ENCODE measurements at places on chromosomes 6 and 20.

DNA sequence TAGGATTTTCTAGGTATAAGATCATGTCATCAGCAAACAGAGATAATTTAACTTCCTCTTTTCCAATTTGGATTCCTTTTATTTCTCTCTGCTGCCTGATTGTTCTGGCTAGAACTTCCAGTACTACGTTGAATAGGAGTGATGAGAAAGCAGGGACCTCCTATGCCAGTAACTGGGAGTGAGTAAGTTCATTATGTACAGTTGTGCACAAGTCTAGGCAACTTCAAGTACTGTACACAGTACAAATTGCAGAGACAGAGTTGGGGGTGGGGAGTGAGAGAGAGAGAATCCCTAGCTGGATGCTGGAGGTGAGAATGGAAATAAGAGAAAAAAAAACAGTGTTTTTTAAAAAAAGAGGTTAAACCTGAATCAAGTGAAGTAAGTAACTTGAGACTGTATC, 210.2 kb downstream of the MMUT start:
- no peak for DNase-seq

DNA sequence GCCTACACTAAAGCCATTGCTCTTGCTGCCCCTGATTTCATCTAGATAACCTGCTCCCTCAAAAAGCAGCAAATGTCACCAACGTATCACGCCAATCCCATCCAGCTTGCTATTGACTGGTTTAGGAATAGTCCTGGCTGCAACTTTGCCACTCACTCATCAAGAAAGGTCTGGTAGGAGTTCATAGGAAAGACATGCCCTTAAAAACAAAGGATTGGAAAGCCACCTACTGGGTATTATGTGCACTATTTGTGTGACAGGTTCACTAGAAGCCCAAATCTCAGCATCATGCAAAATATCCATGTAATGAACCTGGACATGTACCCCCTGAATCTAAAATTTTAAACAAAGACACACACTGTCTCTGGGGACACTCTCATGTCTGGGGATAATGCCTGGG, 170.4 kb upstream of the COL21A1 start:
- no peak for DNase-seq

- DNase-seq: no peak
Measured at GRCh38 chr6:35152067-35152707, 11.0 kb upstream of the TCP11 start.

- DNase-seq: no peak
Measured at GRCh38 chr6:128259029-128259724, 261.2 kb downstream of the PTPRK start.

DNA sequence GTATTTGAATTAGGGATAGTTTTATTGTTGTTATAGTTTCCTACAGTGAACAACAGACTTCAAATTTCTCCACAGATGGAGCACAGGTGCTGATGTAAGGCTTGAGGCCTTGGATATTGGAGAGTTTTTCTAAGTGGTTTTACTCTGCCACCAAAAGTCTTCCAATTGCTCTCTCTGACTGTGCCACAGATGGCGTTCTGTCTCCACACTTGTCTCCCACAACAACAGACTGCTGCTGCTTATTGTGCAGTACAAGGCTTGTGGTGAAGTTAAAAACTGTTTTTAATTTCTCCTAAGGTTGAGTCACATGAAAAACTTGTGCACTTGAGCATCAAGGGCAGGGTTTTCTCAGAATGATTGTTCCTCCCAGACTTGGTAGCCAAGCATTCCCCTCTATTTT, 460.9 kb upstream of the KHDRBS2 start:
- DNase-seq: no peak

- DNase-seq: no peak
Measured at GRCh38 chr6:34146021-34146782, at the start of gene GRM4. Gene GRM4, minus strand, starts transcription at chr6:34146087. Its CDS starts 12,591 bp downstream, at chr6:34133496.

- peak; percentile 68 for DNase-seq
Measured at GRCh38 chr6:88983532-88983931, 20.1 kb upstream of the RNGTT start.

GRCh38 chr6:42104804-42105125, 37.7 kb downstream of the C6orf132 start:
- no peak for DNase-seq

DNA sequence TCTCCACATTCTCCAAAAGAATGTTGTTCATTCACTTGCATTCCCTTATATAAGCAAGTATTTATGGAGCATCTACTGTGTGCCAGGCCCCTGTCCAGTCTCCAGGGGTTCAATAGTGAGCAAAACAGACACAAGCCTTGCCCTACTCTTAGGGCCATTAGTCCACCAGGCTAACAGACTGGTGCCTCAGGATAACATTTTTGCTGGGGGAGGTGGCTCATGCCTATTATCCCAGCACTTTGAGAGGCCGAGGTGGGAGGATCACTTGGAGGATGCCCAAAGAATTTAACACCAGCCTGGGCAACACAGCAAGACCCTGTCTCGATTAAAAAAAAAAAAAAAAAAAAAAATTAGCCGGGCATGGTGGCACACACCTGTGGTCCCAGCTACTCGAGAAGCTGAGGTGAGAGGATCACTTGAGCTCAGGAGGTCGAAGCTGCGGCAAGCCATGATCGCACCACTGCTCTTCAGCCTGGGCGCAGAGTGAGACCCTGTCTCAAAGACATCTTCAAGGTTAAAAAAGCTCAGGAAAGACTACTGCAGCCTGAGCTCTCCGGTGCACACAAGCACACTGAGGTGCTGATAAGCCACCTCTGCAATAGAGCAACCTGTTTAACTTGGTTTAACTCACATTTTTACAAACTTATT, 19.9 kb downstream of the CAPN11 start:
- no peak for DNase-seq

DNA sequence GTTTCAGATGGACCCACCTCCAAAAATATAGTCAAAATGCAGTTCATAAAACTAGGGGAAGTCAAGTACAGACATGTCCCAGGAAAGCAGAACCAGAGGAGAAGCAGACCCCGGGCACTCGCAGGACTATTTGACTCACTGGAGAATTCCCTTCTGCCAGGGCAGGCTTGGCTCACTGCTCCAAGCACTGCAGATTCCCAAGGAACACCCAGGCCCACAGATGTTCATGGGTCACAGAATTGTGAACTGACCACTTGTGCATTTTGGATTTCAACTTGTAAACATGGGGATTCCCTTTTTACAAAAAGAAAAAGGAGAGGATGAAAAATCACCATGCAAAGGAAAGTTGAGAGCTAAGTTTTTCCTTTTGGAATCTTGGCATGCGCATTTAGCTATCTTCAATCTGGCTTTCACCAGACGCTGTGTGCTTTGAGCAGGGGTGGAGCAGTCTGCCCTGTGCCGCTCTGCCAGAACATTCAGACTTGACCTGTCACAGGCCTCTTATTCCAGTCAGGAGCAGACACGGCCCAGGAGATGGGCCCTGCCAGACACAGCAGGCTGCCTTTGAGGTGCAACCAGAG, 237.5 kb upstream of the TAB2 start:
- peak; percentile 82 for DNase-seq

- DNase-seq: peak; percentile 74
Measured at GRCh38 chr6:156767603-156768467, 9.3 kb upstream of the ARID1B start.

GRCh38 chr6:32906539-32906938, 34.3 kb downstream of the HLA-DMB start:
- DNase-seq: peak; percentile 45

DNA sequence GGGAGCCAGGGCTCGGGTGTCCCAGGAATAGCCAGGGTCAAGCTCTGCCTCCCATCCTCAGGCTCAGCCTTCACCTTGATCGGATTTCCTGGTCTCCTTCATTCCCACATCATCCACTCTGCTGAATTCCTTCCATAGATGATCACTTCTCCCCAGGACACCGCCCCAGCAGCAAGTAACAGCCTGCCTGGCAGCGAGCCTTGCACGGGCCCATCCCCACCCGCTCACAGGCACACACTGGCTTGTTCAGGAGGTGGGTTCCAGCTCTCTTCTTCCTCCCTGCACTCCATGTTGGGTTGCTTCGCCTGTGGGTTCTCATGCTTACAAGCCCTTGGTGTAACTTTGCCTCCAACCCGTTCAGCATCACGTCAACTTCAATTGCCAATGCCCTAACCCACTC, 113.0 kb upstream of the IYD start:
- no peak for DNase-seq

DNA sequence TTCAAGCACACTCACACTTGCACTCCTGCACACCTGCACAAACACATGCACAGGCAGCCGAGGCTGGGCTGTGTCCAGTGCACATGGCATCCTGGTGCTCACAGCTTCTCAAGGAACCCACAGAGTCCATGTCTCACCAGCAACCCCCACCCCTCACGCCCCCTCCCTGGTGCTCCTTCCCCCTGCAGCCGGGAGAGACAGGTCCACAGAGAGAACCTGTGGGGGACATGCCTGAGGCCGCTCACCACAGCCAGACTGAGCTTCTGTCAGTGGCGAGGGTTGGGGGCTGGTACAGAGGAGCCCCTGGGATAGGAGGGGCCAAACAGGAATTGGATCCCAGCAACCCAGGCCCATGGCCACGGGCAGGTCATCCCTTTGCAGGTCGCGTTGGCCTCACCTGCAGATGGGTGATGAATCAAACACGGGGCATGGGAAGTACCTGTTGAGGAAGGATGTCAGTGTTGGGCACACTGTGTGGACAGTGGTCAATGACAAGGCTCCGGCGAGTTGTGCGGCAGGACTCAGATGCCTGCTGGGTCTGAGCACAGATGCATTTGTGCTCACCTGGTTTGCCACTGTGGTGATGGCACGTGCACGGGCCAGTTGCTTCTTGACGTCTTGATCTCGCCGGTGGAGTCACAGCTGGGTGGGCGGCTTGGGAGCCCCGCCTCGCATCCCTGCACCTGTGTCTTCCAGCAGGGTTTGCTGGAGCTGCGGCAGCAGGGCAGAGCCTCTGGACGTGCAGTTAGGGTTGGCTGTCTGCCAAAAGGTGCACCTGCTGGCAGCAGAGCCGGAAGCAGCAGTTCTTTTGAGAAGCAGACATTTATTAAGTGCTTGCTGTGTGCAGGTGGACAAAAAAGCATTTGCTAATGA, 113.0 kb downstream of the ERMARD start:
- DNase-seq: no peak

DNA sequence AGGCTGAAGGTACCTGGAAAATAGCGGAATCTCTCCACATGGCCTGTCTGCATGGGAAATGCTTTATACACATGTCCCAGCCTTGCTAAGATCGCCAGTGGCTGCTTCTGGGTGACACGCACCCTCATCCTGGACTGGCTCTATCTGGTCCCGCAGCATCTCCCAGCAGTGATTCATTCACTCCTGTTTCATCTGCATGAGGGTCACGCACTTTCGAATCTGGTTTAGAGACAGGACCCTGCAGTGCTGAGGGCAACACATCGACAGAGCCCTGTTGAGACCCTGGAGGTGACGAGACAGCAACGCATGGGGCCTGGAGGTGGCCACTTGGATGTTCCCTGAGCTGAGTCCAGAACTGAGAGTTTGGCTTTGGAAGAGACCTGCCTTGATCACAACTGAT, 136.5 kb downstream of the SMOC2 start:
- DNase-seq: no peak

DNA sequence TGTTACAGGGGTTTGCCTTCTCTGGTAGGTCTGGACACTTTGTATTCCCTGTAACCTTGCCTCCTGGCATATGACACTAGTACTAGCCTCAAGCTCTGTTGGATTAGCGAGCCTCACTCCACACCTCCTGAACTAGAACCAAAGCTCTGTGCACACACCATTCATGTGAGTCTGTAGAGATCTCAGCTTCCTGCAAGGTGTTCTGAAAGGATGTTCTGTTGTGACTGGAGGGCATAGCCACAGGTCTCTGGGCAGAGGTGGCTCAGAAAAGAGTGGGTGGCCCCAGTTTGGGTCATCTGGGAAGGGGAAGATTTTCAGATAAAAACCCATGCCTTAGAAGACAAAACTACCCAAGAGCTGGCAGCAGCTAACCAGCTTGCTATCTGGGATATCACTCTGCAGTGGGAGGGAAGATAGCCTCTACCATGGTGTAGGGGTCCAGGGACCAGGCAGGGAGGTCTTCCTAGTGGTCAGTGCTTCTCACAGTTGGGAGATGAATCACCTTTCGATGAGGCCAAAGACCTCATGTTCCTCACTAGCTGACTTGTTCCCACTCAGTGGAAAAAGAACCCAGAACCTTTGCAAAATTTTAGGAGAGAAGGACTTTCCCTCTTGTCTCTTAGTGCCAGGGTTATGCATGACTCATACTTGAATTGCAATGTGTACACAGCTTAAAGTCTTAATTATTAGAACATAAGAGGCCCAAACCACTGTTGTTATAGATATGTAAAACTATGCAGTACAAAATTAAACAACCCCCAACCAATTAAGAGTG, 41.4 kb downstream of the HLA-F start:
- peak; percentile 72 for DNase-seq

DNA sequence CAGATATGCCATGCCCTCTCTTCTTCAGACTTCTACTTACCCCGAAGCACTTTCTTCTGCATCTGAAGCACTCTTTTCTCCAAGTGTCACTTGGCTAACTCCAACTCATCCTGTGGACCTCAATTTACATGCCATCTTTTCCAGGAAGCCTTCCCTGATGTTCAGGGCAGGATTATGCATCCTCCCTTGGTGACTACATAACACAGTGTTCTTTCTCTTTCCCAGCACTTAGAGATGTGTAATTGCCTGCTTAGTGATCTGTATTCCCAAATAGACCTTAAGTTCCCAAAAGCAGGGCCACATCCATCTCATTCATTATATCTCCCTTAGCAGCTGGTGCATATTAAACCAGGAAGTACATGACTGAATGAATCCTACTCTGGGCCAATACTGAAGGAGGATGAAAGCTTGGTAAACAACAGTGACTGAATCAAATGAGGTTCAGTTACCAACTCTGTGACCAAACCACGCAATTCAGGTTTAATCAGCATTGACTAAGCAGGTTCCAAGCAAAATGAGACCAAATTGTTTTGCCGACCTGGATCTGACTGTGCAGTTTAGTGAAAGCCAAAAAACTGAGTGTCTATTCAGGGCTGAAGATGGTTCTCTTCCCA, 121.4 kb upstream of the TCF21 start:
- peak; percentile 74 for DNase-seq

GRCh38 chr6:131014080-131014776, 48.8 kb downstream of the EPB41L2 start:
- no peak for DNase-seq

- peak; percentile 98 for DNase-seq
Measured at GRCh38 chr6:52352239-52353018, 9.5 kb upstream of the PAQR8 start.

DNA sequence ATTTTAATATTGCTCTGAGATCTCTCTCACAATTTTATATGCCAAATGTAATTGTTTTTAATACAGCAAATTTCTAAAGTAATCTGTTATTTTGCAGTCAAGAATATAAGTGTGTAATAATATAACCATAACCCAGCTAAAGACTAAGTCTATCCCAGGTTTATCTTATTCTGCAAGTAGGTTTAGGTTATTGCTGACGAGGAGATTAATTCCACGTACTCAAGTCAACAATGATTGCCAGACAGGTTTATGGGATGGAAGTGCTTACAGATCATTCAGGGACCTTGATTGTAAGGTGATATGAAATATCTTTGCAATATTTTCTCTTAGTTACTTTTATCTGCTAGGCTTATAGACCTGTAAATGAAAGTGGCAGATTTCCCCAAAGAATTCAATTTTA, 698.3 kb downstream of the HDGFL1 start:
- DNase-seq: no peak

GRCh38 chr6:21022343-21023107, 488.3 kb downstream of the CDKAL1 start:
- DNase-seq: peak; percentile 10
